ENCODE measurements at places on chromosomes 3 and 15.

- DNase-seq: no peak
Measured at GRCh38 chr3:123337226-123337625, 111.7 kb downstream of the ADCY5 start.

- no peak for DNase-seq
Measured at GRCh38 chr3:181794011-181794790, 82.5 kb downstream of the SOX2 start.

GRCh38 chr3:107392549-107393165 is 15.4 kb downstream of the CCDC54 start:
- DNase-seq: no peak

DNA sequence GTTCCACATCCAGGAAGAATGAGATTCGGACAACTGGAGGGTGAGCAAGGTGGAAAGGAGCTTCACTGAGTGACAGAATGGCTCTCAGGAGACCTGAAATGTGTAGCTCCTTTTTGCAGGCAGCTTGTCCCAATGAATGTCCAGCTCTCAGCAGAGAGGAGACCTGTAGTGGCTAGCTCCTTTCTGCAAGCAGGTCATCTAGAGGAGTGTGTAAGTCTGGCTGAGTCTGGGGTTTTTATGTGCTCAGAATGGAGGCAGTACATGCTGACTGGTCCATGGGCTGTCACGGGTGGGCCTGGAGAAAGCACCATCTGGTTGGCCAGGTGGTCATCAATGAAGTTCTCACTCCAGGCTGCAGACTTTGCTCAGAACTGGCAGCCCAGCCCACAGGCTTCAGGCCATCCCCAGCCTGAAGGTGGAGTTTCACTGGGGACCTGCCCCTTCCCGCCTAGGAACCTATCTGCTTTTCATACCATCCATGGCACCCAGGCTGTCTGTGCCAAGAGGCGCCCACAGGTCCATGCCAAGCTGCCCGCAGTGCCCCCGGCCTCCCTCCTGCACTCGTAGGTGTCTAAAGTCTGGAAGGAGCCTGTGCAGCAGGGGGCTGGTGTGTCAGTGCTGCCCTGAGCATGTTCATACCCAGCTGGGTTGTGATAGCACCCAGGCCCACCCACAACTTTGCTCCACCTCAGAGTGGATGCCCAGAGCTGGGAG is 276.6 kb downstream of the UBE2E2 start:
- DNase-seq: no peak

GRCh38 chr3:53830944-53831343 is 15.3 kb downstream of the CHDH start:
- DNase-seq: no peak

GRCh38 chr3:36776436-36776835 is 12.1 kb upstream of the DCLK3 start:
- DNase-seq: no peak

- DNase-seq: no peak
Measured at GRCh38 chr3:99388780-99389179, 249.6 kb upstream of the COL8A1 start.

DNA sequence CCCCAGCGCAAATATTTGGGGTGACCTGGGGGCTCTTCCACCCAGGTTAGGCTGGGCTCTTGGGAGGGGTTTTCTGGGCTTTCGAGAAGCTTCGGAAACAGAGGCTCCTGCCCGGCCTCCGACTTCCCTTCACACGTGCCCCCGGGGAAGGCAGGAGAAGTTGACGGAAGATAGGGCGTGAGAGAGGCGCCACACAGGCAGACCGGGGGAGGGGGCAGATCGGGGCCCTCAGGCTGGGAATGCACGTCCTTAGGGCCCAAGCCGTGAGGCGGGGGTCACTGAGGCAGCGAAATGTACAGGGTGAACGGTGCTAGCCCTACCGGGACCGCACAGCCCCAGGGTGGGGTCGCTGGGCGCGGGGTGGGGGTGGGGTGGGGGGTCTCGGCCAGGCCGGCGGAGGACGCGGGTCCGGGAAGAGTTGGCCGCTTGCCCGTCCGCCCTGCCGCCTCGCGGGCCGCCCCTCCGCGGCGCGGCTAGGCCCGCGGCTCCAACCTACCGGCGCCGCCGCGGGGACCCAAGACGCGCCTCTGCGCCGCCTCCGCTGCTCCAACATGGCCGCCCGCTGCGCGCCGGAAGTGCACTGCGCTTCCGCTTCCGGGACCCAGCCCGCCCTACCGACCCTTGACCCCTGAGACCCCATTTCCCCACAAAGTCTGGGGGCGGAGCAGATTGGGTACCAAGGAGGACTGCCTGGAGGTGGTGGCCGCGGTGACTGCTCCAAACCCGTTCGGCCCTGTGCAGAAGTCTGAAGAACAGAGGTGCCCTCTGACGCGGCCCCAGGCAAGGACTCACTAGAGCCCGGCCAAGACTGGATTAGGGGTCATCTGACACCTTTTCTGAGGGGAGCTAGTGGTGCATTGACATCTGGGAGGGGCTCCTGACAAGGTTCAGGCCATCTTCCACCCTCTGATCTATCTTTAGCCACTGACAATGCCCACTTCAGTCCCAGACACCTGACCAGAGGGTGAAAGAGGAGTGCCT is at the start of gene CCDC71:
CCDC71 (minus strand) TSS at position 561 of the 981 bp plus-strand sequence. CDS start 2,123 bp downstream, outside the sequence.
- peak; percentile 84 for DNase-seq

DNA sequence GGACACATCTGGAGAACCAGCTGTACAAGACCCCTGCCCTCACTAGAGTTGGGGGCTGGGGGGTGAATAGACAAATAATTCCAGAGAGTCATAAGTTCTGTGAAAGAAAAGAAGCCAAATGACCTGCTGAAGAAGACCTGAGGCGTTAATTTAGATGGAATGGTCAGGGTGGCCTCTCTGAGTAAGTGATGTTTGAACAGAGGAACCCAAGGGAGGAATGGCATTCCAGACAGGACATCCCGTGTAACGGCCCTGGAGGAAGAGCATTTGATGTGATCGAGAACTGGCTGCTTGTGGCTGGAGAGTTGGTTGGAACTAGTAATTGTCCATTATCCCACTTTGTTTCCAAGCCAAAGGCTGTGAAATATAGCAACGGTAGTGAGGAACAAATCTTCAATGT is 1.7 kb downstream of the NR2C2 start:
- no peak for DNase-seq

DNA sequence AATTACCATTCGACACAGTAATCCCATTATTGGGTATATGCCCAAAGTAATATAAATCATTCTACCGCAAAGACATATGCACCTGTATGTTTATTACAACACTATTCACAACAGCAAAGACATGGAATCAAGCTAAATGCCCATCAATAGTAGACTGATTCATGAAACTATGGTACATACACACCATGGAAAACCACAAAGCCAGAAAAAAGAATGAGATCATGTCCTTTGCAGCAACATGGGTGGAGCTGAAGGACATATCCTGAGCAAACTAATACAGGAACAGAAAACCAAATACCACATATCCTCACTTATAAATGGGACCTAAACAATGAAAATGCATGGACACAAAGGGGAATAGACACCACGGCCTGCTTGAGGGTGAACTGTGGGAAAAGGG is 11.1 kb upstream of the MCF2L2 start:
- no peak for DNase-seq

- DNase-seq: no peak
Measured at GRCh38 chr15:85424154-85424553, 43.8 kb downstream of the AKAP13 start.

DNA sequence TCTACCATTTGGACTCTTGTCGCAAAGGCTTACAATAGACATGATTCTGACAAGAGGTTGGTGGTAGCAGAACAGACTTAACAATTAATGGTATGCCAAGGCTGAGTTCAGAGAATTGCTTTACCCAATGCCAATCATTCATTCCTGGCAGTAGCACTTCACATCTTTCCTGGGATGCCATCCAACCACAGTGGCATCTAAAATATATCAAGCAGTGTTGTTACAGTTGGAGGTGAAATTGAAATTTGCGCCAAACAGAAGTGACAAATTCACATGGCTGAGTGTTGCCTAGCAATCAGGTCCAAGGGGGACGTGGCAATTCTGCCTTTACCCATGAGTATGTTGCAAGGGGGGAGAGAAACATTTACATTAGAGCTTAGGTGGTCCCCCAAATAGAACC is 21.0 kb upstream of the DPH6 start:
- no peak for DNase-seq

DNA sequence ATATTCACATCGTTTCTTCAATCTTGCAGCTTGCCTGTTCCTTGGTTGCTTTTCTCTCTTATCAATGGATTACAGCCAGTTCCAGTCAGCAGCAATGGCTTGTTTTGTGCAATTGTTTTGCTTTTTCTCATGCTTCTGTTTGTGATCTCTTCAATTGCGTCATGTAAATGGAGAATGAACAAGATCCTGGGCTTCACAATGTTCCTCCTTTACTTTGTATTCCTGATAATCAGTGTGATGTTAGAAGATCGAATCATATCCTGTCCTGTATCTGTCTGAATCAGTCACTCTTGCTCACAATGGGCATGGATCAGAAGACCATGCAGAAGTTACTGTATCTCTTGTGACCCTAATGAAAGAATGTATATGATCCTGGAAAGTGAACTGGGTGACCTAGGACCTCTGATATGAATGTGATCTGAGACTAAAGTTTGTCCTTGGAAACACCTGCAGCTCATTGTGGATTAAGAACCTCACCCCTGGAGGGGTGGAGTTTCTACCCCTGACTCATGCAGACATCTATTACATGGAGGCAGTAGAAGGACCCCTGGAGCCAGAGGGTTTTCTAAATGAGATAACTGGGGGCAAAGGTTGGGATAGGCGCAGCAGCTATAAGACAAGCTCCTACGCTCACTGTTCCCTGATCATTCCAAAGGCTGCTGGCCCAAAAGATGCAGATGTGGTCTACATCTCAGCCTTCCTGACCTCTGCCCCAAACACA is 32.2 kb downstream of the SLC24A1 start:
- no peak for DNase-seq

DNA sequence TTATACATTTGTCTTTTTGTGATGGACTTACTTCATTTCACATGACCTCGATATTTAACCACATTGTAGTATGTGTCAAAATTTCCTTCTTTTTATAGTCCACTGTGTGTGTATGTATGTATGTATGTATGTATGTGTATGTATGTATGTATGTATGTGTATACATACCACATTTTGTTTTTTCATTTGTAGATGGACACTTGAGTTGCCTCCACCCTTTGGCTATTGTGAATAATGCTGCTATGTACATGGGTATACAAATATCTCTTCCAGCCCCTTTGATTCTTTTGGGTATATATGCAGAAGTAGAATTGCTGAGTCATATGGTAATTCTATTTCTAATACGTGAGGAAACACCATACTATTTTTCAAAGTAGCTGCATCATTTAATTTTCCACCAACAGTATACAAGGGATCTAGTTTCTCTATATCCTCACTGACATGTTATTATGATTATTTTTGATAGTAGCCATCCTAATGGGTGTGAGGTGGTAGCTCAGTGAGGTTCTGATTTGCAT is 228.2 kb downstream of the OPA1 start:
- no peak for DNase-seq

DNA sequence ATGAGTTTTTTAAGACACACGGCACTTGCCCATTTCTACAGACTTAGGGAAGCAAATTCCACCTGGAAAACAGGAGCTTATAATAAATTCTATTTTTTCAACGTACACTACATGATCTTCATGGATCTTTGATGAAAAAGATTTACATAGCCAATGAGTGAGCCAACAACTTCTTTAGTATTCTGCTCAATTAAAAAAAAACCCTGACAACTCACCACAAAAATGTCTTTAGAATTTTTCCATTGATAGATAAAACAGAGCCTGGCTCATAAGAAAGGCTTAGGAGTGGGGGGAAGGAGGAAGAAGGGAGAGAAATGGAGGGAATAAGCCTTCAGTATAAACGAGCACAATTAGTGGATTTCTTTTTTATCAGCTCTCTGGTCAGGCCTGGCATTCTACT is 126.7 kb downstream of the ATP10A start:
- DNase-seq: no peak

DNA sequence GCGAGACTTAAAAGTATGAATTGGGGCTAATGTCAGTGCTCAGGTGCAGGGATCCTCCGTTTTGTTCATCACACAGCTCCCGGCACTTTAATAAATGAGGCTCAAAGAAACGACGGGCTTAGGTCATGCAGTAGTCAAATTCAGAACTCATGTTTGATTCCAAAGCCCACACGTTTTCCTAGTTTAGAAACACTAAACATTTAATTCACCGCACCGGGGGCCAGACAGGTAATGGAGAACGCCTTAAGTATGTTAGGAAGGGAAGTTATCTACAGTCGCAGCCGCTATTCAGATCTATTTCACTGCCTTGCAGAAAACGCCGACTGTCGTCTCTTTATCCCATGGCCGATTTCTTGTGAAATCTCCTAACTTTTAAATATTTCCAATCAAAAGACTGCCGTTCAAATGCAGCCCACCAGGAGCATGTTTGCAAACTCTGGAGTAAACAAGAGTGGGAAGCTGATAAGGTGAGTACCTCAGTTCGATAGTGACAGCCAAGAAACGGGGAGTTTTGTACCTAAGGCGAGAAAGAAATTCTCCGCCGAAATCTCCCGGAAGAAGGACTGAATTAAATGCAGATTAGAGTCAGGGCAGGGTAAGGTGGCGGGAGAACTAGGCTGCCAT is 569 bp downstream of the HIGD2B start:
- no peak for DNase-seq

GRCh38 chr3:11568503-11569155 is 75.1 kb downstream of the VGLL4 start:
- no peak for DNase-seq

DNA sequence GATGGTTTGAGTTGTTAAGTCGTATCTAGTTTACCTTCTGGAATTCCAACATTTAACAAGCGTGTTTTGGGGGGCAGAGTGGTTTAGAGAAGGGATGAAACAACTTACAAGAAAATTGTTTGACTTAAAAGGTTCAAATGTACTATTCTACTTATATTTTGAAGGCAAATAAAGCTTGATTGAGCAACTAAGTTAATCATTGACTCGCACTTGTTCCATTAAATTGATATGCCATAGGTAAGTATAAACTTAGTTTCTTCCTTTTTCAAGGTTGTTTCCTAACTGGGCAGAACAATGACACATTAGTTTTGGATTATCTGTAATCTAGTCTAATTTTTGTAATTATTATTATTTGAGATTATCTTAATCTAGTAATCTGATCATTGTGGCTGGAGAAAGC is 48.3 kb upstream of the CPNE4 start:
- no peak for DNase-seq

DNA sequence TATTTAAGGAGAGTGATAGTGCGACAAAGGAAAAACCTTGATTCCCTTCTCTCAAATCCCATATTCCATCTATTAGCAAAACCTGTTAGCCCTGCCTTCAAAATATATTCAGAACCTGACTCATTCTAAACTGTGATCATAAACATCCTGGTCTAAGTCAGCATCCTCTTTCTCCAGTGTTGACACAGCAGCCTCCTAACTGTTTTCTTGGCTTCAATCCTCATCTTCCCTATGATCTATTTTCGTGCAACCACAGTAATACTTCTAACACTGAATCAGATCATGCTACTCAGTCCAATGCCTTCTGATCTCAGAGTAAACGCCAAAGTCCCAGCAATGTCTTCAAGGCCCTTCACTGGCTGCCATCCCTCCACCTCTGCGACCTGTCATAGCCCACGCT is 785.1 kb downstream of the EDEM1 start:
- DNase-seq: no peak

GRCh38 chr3:64642327-64643151 is 45.3 kb downstream of the ADAMTS9 start:
- DNase-seq: no peak

- no peak for DNase-seq
Measured at GRCh38 chr3:14989943-14990779, 42.8 kb downstream of the NR2C2 start.

Data from activated CD4-positive, CD25-positive, alpha-beta regulatory T cell treated with anti-CD3 and anti-CD28 coated beads, Interleukin-2, amount 50 U/mL, for 72 hours (primary cell).